ENCODE measurements at places on chromosomes 5 and 9. TPM values are rescaled to one million over a fixed set of nuclear protein-coding genes. Genes with fewer than 3 reads are reported as not detected.

DNA sequence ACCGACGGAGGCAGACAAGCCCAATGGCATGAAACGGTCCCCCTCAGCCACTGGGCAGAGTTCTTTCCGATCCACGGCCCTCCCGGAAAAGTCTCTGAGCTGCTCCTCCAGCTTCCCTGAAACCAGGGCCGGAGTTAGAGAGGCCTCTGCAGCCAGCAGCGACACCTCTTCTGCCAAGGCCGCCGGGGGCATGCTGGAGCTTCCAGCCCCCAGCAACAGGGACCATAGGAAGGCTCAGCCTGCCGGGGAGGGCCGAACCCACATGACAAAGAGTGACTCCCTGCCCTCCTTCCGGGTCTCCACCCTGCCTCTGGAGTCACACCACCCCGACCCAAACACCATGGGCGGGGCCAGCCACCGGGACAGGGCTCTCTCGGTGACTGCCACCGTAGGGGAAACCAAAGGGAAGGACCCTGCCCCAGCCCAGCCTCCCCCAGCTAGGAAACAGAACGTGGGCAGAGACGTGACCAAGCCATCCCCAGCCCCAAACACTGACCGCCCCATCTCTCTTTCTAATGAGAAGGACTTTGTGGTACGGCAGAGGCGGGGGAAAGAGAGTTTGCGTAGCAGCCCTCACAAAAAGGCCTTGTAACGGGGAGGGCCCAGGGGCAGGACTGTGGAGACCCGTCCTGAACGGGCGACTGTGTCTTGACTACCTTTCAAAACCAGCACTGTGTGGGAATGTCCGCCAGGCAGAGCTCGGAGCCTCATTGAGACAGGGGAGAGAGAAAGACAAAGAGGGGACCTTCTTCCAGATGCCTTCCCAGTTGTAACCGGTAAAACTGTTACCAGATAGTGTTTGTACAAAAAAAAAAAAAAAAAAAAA lies 29.9 kb downstream of the CD180 start:
- no peak for DNase-seq

- DNase-seq = no peak
These were observed 25.9 kb downstream of the KIF2A start for GRCh38 chr5:62331921-62332320.

DNA sequence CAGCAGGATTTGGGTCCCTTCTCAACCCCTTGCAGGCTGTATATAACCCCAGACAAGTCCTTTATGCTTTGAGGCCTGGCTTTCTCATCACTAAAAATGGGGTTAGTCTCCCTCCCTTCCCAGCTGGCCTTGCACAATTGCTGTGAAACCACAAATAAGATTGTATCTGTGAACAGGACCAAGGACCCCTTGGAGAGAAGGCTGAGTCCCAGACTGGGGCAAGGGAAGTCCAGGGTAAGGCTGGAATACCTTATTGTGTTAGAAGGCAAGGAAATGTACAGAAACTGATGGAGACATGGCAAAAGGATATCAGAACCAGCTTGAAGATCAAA lies 11.4 kb downstream of the MACROH2A1 start:
- no peak for DNase-seq

DNA sequence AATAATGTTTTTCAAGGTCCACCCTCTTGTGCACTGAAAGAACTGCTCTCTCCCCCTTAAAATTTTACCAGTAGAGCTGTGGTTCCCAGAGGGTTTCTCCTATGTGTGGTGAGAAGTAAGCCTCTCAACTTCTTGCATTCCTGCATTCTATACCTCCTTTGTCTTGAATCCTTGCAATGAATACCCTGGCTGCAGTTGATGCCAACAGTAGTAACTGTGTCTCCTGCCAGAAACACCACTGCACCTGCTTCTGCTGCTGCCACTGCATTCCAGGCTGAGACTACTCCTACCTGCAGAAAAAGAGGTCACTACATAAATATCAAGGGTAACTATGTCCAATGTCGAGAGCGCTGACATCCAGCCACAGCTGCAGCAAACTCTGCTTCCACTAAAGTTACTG lies 203.7 kb downstream of the TMEM167A start:
- no peak for DNase-seq

FXN gene
- total RNA-seq = 15.5 TPM

- DNase-seq = no peak
These were observed 96.6 kb upstream of the CKMT2 start for GRCh38 chr5:81136557-81136956.

ST8SIA4 gene
- total RNA-seq = 7.0 TPM

DNA sequence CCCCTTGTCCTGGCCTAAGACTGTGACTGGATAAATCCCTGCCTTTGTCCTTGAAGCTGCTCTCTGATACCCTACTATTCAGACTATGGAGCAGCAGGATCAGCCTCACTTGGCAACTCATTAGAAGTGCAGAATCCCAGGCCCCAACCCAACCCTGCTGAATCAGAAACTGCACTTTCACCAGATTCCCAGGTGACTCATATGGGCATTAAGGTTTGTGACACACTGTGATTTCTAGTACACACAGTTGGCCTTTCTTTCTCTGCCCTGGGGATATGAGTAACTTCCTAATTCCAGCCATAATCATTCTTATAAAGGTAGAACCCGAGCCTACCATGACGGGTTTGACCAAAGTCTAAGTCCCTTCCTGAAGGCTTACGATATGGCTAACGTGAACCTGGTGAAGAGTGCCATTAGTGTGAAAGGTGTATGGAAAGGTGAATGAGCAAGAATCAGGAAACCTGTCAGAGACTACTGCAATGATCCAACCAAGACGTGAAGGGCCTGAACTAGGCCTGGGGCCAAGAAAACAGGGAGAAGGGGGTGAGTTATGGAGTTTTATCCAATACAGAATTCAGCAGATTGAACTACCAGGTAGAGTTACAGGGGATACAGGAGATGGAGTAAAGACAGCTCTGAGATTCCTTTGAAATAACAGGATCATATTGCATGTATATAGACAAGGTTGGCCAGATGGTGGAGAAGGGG lies 533.0 kb downstream of the BNC2 start:
- peak; percentile 6 for DNase-seq

DNA sequence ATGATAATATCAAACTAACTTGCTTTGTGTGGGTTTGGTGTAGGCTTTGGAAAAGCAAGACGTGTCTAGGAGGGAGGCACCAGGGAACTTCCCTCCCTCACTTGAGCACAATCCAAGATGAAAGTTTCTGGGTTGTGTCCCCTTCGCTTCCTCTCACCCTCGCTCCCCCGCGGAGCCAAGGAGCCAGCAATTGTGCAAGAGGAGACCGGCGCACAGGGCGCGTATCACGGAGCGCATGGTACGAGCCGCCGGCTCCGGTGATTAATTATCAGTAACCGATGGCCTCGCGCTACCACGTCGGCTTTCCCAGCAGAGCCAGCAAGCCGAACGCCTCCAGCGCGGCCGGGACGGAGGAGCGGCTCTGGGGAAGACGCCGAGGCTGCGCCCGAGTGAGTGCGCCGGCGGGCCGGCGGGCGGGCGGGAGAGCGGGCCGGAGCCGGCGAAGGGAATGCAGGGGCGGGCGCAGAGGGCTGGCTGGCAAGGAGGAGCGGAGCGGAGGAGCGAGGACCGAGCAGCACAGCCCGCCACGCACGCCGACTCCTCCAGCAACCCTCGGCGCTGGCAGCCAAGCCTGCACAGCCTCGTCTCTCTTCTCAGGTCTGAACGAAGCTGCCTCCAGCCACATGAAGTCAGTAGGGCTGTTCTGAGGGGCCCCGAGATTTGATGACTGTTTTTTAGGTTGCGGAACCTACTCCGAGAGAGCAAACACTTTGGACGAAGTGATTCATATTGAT lies 143.6 kb downstream of the BNC2 start:
- DNase-seq = peak; percentile 47

PCA3 gene
- not detected for total RNA-seq

DNA sequence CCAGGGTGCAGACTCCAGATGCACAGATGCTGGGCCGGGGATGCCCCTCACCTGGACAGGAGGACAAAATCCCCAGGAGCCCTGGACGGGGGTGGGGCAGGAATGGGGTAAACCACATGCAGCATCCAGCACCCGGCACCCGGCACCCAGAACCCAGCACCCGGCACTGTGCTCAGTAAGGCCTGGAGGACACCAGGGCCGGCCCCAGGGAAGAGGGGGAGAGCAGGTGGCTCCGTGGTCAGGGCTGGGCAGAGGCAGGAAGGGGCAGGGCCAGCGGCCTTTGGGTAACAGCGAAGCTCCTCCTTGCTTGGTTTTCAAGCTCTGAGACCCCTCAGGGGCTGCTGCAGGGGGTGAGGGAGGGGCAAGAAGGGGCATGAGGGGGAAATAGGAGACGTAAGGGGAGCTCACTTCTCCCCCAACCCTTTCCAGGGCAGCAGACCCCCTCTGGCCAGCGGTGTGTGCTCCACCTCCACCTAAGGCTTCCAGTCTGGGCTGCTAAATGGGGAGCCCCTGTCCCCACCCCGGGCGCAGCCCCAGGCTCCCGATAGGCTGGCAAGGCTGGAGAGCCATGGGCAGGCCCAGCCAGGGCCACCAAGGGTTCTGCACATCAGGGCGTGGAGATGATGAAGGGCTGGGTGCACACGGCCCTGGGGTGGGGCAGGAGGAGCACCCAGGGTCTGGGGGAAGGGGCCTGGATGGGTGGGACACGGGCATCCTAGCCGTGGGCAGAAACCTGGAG lies 17.8 kb upstream of the SLC6A19 start:
- DNase-seq = no peak

DNA sequence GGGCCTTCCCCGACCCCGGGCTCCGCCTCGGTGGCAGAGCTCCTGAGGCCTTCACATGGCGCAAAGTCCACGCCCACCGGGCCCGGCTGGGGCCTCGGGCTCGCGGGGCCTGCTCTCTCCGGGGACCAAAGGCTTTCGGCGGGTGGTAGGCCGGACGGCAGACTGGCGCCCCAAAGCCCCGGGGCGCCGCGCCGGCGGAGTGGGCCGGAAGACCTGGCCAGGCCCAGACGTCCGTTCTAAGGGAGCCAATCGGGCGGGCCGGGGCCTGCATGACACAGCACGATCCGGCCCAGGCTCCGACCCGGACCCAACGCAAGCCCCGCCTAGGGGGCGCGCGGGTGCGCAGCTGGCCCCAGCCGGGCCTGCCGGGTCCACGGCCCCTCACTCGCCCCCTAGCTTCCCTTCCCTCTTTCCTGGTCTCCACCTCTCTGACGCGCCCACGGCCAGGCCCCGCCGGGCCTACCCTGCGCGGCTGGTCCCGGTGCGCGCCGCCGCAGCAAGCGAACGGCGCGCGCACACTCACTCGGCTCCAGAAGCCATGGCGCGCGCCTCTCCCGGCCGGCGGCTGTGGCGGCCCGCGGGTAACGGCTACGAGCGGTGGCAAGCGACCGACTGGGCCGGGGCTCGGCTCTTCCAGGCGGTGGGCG lies 488 bp downstream of the VCP start:
- peak; percentile 77 for DNase-seq

- DNase-seq = no peak
These were observed 62.5 kb downstream of the FXN start for GRCh38 chr9:69097923-69098593.

- DNase-seq = no peak
These were observed 3.3 kb downstream of the UBE2R2 start for GRCh38 chr9:33820231-33820745.

FSTL4 gene
- total RNA-seq = 15.0 TPM

GRCh38 chr5:114118511-114118910 lies 243.4 kb upstream of the KCNN2 start:
- DNase-seq = no peak

DNA sequence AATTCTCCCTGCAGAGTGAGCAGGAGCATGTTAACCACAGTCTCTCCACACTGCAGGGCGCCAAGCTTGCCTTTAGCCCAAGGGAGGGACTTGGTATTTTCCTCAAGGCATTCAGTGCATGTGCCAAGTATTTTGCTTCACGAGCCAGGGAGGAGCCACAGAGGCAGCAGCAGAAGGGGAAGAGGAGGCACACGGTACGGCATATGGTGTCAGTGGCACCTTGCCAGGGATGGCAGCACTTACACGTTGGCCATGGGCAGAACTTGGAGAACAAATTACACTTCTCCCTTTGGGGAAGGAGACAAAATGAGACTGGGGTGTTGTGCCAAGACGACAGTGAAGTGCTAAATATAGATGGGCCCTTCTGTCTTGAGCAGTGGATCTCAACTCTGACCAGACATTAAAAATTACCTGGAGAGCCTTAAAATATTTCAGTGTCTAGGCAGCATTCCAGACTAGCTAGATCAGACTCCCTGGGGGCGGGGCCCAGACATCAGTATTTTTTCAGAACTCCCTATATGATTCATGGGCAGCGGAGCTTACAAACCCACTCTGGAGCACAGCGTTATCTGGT lies 155.8 kb downstream of the DRD1 start:
- DNase-seq = no peak

GRCh38 chr9:18297056-18297841 lies 176.7 kb upstream of the ADAMTSL1 start:
- DNase-seq = no peak

- no peak for DNase-seq
These were observed 162.0 kb upstream of the CDKN2B start for GRCh38 chr9:22170990-22171670.

DNA sequence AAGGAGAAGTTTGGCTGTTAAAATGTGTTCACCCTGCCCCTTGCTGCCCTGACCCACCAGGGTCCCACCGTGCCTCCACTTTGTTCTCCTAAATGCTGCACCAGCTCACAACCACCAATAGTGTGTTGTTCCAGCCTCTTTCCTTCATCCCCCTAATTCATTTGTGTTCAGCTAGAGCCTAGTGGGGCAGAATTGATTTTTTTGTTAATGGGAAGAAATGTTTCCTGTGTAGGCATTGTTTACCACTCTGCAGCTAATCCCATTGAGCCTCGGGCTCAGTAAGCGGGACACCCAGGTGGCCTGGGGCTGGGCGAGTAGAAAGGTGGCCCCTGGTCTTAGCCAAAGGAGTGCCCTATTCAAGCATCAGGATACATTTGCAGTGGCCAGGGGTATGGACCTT lies 127.6 kb downstream of the MVB12B start:
- DNase-seq = no peak

DNA sequence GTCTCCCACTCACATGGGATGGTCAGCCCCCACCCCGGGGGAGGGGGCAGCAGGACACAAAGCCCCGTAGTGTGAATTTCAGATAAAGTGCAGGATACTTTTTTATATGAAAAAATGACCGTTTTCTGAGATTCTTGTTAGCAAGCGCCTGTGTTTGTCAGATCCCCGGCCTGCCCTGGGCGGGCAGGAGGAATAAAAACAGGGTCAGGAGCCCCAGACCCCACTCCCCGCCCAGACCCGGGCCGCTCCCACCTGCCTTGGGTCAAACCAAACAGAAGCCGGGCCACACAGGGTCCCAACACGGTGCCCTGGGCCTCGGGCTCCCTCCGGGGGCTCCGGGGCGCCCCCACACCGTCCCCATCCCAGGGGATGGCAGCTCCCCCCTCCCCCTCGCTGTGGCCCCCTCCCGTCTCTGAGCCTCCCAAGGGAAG lies 13.5 kb upstream of the NRARP start:
- no peak for DNase-seq

PCDHB14 gene
- total RNA-seq = 2.7 TPM

PCDHAC1 gene
- total RNA-seq = 1.1 TPM

GRCh38 chr5:11497651-11498050 lies 406.6 kb downstream of the CTNND2 start:
- DNase-seq = no peak

GRCh38 chr5:143105216-143105905 lies 298.1 kb downstream of the NR3C1 start:
- no peak for DNase-seq

Data from NCI-H460 (cell line).